ENCODE measurements at places on chromosomes 5 and 9.
A peak's percentile ranks its signal among the peaks of the same experiment; 100 is the strongest.

DNA sequence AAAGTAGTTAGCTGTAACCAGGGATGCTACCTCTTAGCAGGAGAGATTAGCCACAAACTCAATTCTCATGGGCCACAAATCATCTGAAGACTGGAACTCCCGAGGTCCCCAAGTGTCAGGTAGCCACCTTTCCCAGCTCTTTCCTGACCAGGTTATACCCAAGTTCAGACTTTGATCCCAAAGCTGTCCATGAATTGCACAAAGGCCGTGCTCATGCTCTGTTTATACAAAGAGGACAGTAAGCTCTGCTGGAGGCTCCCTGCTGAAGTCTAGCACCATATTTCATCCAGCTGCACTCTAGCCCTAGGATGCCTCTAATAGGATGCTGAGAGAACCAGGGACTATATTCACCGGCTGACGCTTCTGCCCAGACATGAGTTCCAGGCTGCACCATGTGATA is 271.0 kb upstream of the ADAMTSL1 start:
- DNase-seq = no peak

DNA sequence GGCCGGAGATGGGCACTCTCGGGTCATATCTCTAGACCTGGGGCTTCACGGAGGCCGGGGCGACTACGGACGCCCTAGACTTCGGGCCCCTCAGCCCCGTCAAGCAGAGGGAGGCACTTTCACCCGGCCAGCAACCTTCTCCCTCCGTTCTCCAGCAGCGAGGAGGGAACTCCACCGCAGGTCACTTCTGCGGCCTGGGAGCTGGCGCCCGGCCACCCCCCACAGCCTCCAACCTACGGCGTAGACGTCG is 201 bp downstream of the DOLK start:
- no peak for DNase-seq

DNA sequence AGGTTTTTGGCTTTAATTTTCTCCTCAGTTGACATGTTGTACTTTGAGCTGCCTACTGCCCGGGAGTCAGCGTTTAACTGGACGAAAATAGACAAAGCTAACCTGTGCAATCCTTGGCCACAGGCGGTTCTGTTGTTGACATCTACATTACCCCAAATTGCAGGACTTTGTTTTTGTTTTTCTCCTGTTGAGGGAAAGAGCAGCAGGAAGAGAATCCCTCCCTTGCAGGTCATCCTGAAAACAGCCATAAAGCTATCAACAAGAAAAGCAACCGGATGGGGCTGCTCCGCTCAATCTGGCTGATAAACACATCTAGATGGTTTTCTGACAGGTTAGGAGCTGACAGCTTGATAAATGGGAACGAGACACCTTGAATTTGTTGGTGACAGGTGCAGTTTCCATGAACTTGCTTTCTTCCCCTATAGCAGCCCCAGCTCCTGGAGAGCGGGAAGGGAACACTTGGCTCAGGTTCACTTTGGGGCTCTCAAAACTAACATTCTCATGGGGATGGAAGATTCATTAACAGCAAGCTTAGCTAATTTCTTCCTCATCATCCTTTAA is 331.5 kb downstream of the SLIT3 start:
- DNase-seq = no peak

GRCh38 chr5:15008476-15008875 is 136.9 kb upstream of the ANKH start:
- DNase-seq = no peak

- DNase-seq = no peak
These were observed 240.7 kb downstream of the ARRDC3 start for GRCh38 chr5:91142386-91142785.

- DNase-seq = no peak
These were observed 8.0 kb downstream of the TCF7 start for GRCh38 chr5:134122530-134122929.

GRCh38 chr9:104682642-104683041 is 11.7 kb upstream of the OR13D1 start:
- DNase-seq = peak; percentile 64

GRCh38 chr9:133449760-133450159 is 10.0 kb upstream of the CACFD1 start:
- DNase-seq = peak; percentile 73

DNA sequence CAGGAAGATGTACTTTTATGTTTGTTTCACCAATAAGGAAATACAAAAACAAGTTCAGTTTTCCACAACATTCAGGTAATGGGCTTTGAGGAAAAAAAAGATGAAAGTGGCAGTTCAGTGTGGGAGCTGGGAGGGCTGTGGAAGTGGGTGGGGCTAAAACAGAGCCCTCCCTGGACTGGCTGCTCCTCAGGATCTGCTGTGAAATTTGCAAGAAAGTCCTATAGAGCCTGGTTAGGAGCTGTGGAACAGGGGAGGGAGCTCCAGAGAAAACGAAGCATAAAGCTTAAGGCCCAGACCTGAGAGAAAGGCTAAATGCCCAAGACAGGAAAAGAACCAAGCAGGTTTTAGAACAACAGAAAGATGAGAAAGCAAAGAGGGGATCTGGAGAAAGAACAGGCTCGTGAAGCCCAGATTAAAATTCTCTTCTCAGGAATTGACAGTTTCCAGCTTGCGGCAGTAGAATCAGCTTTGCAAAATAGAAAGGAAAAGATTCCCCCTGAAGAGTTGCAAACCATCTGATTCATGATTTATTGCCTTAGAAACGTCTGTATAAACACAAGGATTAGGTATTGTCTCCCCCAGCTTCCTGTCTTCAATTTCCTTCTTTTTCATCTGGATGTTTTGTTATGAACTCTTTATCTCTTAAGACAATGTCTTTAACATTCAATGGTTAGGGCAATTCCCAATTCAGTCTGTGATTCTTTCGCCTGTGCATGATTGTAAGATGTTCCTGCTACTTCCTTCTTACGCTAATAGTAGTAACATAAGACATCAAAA is 26.3 kb upstream of the CRHBP start:
- no peak for DNase-seq

DNA sequence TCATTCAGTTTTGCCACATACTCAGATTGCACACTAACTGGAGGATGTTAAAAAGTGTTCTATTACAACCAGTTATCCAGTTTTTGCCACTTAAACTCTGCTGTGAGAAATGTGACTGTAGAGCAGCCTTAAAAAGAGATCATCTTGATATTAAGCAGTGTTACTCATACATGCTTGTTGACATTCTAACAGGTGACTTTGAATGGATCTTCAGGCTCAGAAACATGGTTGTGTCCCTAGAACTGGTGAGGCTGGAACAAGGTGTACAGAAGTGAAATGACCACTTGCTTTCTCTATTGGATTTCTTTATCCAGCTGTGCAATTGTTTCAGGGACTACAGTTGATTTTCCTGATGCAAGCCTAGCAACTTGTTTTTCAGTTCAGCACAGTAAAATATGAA is 166.1 kb upstream of the CCDC152 start:
- DNase-seq = no peak

GRCh38 chr5:8417316-8418048 is 548.5 kb downstream of the MTRR start:
- DNase-seq = no peak

GRCh38 chr5:127112347-127112864 is 39.1 kb upstream of the C5orf63 start:
- no peak for DNase-seq

DNA sequence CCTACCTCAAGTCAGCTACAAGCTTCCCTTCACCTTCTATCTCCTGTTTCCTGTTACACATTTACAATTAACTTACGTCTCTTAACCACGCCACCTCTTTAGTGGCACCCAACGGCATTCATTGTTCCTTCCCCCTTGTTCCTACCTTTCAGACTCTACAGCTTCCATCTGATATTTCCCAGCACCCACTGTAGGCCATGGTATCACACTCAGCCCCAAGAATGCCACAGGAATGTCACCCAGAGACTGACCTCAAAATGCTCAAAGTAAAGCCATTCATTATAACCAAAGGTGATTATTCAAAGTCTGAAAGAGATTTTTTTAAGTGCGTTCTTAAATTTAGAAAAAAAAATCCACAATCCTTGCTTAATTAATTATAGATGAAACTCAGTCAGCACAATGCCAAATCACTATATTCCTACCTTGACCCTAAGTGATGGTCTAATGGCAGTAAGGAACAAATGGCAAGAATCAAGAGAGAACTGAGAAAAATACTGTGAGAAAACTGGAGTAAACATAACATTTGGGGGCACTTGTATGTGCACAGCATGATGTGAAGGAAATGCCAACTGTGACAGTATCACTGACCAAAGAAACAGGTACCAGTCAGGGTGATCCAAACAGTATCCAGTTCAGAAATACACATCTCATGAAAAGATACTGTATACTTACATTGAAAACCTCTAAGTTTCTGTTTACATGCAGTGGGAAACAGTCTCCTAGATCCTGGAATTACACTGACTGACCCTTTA is 52.1 kb downstream of the CTNND2 start:
- DNase-seq = no peak

DNA sequence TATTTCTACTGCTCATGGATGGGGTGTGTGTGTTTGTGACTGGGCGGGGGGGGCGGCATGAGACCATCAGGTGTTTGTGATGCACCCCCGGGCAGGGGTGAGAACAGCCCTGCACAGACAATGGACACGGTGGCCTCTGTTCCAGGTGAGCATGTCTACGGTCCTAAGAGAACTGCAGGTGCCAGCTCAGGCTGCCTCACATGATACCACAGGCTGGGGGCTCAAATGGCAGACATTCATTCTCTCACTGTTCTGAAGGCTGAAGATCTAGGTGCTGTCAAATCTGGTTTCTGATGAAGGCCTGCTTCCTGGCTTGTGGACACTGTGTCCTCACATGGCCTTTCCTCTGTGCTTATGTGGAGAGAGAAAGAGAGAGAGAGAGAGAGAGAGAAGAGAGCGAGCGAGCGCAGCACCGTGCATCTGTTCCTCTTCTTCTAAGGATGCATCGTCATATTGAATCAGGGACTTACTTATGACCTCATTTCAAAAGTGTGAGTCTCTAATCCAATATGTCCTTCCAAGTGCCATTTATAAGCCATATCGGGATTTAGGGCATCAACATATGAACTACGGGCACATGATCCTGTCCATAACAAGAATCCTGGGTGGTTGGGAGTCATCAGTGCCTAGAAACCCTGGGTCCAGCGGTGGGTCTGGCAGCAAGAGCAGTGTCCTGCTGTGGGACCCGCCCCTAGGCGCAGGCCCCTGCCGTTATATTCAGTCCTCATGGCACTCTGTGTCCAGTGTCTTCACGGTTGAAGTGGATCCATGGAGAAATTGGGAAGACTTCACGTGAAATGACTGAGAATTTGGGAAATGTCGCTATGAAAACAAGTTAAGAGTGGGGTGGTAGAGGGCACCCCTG is 42.5 kb downstream of the NXNL2 start:
- no peak for DNase-seq

DNA sequence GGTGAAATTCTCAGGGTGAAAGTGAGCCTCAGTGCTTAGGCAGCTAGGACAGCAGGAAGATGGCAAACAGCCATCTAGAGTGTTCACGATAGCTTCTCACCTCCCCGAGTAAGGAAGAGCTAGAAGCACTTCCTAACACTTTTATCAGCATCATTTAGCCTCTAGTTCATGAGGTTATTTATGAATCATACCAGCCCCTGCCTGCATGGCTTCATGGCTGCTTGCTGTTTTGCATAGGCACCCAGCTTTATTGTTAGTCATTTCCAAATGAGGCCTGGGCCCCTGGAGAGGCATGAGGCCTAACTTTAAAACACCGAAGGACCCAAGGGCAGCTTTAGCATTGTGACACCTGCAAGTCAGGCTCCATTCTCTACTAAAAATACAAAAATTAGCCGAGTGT is 134.9 kb upstream of the PANK3 start:
- DNase-seq = no peak

DNA sequence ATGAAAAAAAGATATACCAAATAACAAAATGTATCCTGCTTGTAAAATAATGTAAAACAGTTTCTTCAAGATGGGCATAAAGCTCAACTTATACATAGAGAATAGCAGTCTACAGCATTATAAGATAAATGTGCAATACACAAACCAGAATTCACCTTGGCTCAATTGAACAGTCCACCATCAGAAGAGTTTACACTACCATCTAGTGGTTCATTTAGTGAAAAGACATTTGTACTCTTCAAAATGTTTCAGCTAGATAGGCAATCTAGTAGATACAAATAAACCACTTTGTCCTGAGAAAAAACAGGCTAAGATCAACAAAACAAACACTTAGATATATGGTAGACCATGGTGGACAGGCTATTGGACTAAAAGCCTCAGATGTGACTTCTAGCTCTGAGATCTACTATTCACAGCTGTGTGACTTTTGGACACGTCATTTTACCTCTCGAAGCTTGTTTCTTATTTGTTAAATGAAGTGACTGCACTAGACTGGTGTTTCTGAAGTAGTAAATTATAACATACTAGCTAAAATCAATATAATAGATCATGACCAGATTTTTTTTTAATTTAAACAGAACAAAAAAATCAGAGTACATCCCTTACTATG is 22.1 kb upstream of the TPD52L3 start:
- peak; percentile 38 for DNase-seq

GRCh38 chr9:72149231-72149975 is at the start of gene GDA:
Gene GDA, plus strand, starts transcription at chr9:72149440. Its CDS starts 120 bp downstream, at chr9:72149560.
- no peak for DNase-seq

DNA sequence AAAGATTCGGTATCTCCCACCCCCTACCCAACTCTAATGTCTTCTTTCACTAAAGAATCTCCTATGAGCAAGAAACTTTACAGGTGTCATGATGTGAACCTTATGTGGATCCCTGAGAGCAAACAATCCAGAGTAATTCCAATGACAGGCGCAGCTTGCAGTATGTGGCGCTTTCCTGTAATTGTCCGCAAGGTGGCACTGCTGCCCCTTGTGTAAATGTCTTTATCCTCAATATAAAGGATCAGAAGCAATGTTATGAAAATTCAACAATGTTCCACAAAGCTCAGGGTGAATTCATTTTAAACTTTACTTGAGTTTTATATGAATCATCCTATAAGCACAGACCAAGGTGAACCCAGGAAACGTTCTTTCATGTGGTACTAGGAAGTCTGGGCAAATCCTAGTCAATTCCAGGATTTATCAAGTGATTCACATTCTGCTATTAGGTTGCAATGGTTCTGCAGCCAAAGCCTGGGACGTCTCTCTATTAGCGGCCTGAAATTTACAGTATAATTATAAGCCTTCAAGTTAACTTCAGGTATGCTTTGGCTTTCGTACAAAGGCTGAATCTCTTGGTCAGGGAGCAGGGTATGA is 113.7 kb downstream of the TRPM6 start:
- DNase-seq = peak; percentile 68

GRCh38 chr9:33022303-33022702 is 2.8 kb upstream of the DNAJA1 start:
- no peak for DNase-seq

Data from COR-L47 (cell line).